ENCODE measurements at places on chromosomes 7 and 10.

GRCh38 chr10:70084189-70084588 lies 31.5 kb downstream of the MACROH2A2 start:
- no peak for DNase-seq

- DNase-seq: no peak
Measured at GRCh38 chr10:61835946-61836887, 65.3 kb upstream of the ARID5B start.

DNA sequence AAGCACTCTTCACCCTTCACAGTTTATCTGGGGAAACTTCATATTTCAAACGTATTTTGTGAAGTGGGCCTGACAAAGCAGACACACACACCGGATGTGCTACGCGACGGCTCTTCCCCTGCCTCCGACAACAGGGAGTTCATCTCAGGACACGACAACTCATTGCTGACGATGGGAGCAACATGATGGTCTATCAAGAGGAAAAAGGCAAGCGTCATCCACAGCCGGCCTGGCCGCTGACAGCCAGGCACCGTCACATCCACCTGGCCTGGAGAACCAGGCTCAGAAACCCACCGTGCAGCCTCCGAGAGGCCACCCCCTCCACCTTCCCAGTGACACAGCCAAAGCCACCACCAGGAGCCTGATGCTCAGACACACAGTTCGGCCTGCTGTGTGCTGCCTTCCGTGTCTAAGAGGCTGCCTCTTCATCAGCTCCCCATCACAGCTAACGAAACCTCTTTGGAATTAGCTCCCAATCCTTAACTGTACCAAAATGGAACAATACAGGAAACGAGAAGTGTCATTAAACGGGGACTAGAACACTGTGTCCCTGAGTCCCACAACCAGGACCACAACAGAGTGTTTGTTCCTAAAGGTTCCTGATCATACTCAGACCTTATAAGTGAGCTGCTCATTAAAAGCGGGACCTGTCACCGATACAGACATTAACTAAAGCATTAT lies 76.7 kb downstream of the SFMBT2 start:
- no peak for DNase-seq

- no peak for DNase-seq
Measured at GRCh38 chr10:98516352-98516751, 69.6 kb upstream of the HPS1 start.

GRCh38 chr10:34746094-34746493 lies 69.0 kb downstream of the PARD3 start:
- DNase-seq: no peak

- no peak for DNase-seq
Measured at GRCh38 chr10:64086083-64086767, 565.0 kb downstream of the REEP3 start.

- DNase-seq: no peak
Measured at GRCh38 chr10:64635906-64636305, 1114.7 kb downstream of the REEP3 start.

GRCh38 chr10:94192333-94192732 lies 170.4 kb downstream of the NOC3L start:
- DNase-seq: no peak

DNA sequence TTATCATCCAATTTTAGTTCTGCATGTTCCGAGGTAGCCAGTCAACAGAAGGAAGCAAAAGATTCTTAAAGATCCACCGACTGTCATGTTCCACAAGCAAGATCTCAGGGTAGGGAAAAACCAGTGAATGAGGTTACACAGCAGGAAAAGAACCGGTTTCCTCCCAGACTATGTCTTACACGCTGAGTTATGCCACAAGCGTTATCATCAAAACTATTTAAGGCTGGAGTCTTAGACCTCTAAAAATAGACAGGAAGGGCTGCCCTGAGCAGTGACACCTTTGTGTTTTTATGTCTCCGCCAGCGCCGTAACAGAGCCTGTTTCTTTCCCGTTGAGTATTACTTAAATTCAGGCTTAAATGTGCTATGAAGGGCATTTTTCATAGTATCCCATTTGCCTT lies 48.3 kb downstream of the PROSER2 start:
- DNase-seq: no peak

- no peak for DNase-seq
Measured at GRCh38 chr10:77165445-77166208, 472.0 kb downstream of the KCNMA1 start.

DNA sequence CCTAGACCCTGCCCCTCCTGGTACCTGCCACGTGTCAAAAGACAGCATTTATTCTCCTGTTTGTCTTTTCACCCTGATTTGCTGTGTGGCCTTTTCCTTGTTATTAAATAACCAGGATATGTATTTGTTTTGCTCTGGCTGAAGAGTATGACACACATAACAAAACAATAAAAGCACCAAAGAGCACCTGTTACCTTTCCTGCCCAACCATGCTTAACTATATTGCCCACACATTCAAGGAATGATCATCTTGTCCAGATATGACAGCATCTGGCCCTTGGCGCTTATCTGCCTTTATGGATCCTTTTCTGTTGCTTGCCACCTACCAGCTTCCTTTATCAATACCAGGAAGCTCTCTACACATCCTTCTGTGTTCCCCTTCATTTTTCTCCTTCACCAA lies 357.7 kb downstream of the FGFR2 start:
- DNase-seq: no peak

DNA sequence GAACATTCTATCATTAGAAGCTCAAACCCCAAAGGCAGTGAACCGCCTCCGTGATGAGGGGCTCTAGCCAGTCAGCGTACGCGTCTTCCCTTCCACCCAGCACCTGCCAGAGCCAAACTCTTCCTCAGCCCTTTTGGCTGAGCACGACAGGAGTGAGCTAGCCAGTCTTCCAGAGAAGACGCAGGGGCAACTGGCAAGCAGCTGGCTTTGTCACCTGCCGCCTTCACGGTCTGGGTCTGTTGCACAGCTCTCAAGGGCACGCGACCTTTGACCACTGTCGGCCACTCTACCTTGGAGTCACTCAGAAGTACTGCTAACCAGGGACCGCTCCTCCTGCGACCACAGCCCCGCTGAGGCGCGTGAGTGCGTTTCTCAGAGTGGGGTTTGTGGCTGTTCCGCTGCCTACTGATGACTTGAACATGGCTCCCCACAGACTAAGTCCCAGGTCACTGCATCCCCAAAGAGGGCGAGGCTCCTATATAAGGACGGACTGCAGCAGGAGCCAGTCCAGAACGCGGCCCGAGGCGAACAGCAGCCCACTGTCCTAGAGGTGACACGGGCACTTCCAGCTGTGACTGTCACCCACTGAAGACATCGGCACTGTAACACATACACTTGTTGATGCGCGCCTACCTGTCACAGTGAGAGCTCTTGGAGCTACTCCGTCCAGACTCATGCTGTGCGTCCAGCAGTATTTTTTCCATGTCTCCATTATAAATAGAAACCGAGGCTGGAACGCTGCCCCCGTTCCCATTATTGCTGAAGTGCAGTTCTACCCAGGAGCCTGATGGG lies 8.4 kb downstream of the BNIP3 start:
- no peak for DNase-seq

- no peak for DNase-seq
Measured at GRCh38 chr10:14173391-14173705, 157.4 kb downstream of the FRMD4A start.

DNA sequence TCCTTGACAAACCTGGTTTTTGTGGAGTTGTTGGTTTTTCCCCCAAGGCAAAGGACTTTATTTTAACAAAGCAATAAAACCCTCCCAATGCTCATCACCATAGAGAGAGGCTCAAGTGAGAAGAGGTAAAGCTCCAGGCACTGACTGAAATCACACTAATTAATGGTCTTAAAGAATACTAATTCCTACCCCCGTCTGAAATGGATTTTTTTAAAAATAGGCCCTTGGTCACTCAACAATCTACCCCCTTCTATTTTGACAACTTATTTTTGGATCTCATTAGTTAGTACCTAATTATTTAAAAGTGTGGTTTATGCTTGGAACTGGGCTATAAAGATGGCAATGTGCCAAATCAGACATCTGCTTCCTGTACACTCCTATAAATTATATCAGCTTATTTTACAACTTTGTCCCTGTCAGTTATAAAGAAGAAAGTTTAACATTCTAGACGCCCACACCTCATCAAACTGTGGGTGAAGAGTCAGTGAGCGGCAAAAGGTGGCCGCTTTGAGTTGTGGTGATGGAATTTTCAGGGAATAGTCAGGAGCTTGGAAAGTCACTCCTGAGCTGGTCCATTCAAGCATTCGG lies 10.6 kb downstream of the GLI3 start:
- no peak for DNase-seq

GRCh38 chr10:1630304-1630703 lies 107.0 kb downstream of the ADARB2 start:
- DNase-seq: no peak

DNA sequence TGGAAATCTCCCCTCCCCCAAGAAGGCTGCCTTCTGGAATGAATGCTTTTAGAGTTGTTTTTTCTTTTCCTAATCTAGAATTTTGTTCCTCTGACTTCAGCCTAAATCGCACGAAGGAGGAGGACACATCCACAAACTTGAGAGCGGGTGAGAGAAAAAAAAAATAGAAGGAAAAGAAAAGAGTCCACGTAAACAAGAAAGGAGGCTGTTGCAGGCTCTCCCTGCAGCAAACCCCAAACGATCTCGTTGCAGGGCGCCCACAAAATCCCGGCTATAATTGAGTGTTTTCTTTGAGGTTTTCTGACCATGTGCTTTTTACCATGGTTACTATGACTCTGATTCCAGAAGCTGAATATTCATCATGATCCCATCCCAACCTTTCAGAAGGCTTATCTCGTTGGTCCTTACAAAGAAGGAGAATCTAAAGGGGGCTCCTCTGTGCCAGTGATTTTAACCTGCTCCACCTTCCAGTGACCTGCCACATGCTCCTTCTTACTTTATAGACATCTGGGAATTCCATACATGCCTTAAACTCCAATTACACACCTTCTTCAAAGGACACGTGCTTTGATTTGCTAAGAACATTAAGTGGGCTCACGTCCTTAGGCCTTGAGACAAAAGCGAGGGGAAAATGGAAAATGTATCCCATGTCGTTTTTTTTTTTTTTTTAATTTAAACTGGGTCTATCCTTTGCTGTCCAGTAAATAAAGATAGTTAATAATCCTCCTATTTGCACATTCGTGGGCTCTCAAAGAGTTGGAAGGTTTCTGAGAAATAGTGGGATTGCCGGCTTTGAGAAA lies 5.8 kb downstream of the TWIST1 start:
- DNase-seq: no peak

DNA sequence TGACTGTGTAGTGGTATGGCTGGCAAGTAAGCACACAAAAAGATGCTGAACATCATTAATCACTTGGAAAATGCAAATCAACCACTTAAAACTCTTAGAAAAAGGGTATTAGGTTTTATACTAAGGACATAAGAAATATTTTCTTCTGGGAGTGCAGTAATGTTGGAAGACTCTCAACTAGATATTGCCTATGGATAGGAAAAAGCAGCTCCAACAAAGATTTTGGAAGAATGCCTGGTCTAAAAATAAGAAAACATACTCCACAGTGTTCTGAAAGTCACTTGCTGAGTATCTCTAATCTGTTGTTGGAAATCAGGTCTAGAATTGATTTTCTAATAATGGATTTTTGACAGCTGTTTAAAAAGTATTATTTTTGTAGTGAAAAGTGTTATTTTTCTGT lies 50.8 kb upstream of the PHYHIPL start:
- DNase-seq: no peak

GRCh38 chr7:90720984-90721760 lies 125.1 kb downstream of the CDK14 start:
- no peak for DNase-seq
